ENCODE measurements at places on chromosomes 2 and 18. TPM values are rescaled to one million over a fixed set of nuclear protein-coding genes. Genes with fewer than 3 reads are reported as not detected.

The VWA3B gene
- not detected for total RNA-seq

The KCNS3 gene
- 0.41 TPM for total RNA-seq

The POTEI gene
- not detected for total RNA-seq

The CFC1 gene
- not detected for total RNA-seq

The AOX1 gene
- 0.07 TPM for total RNA-seq
